ENCODE measurements at places on chromosomes 1 and 21. TPM values are rescaled to one million over a fixed set of nuclear protein-coding genes. Genes with fewer than 3 reads are reported as not detected.

HES2 gene
- total RNA-seq: 11.1 TPM

LMX1A gene
- not detected for total RNA-seq

CAMTA1 gene
- 82.2 TPM for total RNA-seq

AGMAT gene
- 3.1 TPM for total RNA-seq

TNFRSF9 gene
- total RNA-seq: 0.23 TPM

LCE2B gene
- not detected for total RNA-seq

CCDC30 gene
- total RNA-seq: 1.3 TPM

RAB7B gene
- total RNA-seq: 0.05 TPM

SPOCD1 gene
- 0.54 TPM for total RNA-seq

GPR3 gene
- total RNA-seq: 0.95 TPM

PTPRC gene
- 1.4 TPM for total RNA-seq

GRCh38 chr1:91826649-91827048, 59.3 kb downstream of the TGFBR3 start:
- no peak overlapping the region for H3K27ac ChIP-seq
- DNase-seq: no peak
- no peak overlapping the region for H3K4me3 ChIP-seq
- H3K4me1 ChIP-seq: peaks cover 28% of the 10 kb centered on the region

DNA sequence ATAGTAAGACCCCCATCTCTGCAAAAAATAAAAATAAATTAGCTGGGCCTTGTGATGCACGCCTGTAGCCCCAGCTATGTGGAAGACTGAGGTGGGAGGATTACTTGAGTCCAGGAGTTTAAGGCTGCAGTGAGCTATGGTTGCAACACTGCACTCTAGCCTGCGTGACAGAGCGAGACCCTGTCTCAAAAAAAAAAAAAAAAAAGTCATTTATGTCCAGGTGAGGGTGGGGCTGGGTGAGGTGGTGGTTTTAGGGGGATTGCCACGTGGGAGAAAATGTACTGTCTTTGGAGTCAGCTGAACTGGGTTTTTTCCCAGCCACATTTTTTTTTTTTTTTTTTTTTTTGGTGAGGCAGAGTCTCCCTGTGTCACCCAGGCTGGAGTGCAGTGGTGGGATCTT, 6.7 kb downstream of the PIK3CD start:
- H3K27me3 ChIP-seq: no peaks in the 10 kb centered on the region
- no peak overlapping the region for H3K4me3 ChIP-seq
- no peak overlapping the region for H3K27ac ChIP-seq
- H3K36me3 ChIP-seq: no peaks in the 10 kb centered on the region
- no peaks in the 10 kb centered on the region for H3K4me1 ChIP-seq

DNA sequence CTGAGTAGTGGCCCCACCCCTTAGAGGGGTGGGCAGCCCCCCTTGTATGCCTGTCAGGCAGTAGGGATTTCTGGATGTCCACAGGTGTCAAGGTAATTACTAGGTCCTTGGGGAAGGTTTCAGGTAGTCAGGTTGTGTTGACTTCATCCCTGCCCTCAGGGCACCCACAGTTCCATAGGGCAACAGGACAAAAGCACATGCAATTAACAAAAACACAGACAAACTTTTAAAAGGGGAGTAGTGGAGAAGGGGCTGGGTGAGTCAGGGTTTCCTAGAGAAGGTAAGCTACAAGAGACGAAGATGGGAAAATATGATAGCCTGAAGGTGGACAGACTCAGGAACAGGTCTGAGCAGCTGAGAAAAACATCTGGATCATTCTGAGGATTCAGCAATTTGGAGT, 14.1 kb downstream of the KRTCAP2 start:
- H3K4me1 ChIP-seq: no peaks in the 10 kb centered on the region
- H3K4me3 ChIP-seq: no peak overlapping the region
- H3K36me3 ChIP-seq: no peaks in the 10 kb centered on the region
- no peak overlapping the region for H3K27ac ChIP-seq
- no peaks in the 10 kb centered on the region for H3K27me3 ChIP-seq

GRCh38 chr1:235291599-235292091, 36.3 kb downstream of the ARID4B start:
- no peak overlapping the region for H3K27ac ChIP-seq
- no peaks in the 10 kb centered on the region for H3K27me3 ChIP-seq
- no peaks in the 10 kb centered on the region for H3K36me3 ChIP-seq
- H3K4me3 ChIP-seq: no peak overlapping the region

GRCh38 chr1:156464335-156464734, 36.2 kb downstream of the MEF2D start:
- H3K36me3 ChIP-seq: no peaks in the 10 kb centered on the region
- no peaks in the 10 kb centered on the region for H3K27me3 ChIP-seq
- H3K27ac ChIP-seq: no peak overlapping the region
- H3K4me1 ChIP-seq: no peaks in the 10 kb centered on the region

DNA sequence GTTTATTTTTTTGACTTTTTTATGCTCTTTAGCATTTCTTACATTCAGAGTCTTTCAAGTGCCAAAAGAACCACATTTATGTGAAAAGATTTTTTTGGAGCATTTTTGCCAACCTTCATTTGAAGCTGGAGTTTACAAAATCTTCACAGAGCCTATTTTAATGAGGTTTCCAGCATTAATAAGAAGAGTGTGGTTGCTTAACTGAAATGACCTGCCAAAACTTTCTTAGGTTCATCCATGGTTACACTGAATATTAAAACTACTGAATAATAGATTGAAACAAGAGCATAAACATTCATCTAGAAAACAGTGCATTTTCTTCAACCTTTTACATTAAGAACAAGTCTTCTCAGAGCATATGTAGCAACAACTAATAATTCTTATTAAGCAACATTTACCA, 672.3 kb upstream of the CXADR start:
- DNase-seq: no peak
- H3K27me3 ChIP-seq: no peaks in the 10 kb centered on the region
- H3K27ac ChIP-seq: no peak overlapping the region
- H3K36me3 ChIP-seq: no peaks in the 10 kb centered on the region
- no peak overlapping the region for H3K4me3 ChIP-seq

- H3K36me3 ChIP-seq: no peaks in the 10 kb centered on the region
- no peak overlapping the region for H3K27ac ChIP-seq
- no peaks in the 10 kb centered on the region for H3K4me1 ChIP-seq
- no peak overlapping the region for H3K4me3 ChIP-seq
- no peaks in the 10 kb centered on the region for H3K27me3 ChIP-seq
These were observed 434.6 kb upstream of the PRMT6 start for GRCh38 chr1:106621853-106622252.

- DNase-seq: no peak
- H3K27ac ChIP-seq: no peak overlapping the region
- no peaks in the 10 kb centered on the region for H3K36me3 ChIP-seq
- H3K4me1 ChIP-seq: no peaks in the 10 kb centered on the region
- no peak overlapping the region for H3K4me3 ChIP-seq
These were observed 62.5 kb upstream of the BARHL2 start for GRCh38 chr1:90779573-90779972.

DNA sequence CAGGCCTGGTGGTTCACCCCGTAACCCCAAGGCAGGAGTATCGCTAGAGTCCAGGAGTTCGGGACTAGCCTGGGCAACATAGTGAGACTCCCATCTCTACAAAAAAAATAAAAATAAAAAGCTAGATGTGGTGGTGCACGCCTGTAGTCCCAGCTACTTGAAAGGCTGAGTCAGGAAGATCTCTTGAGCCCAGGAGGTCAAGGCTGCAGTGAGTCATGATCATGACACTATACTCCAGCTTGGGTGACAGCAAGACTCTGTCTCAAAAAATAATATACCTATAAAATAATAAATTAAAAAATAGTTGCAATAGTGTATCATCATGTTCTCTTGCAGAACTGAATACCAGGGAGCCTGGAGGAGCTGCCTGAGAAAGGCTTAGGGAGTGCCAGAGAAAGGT, 19.9 kb upstream of the TMEM39B start:
- DNase-seq: no peak
- H3K27me3 ChIP-seq: no peaks in the 10 kb centered on the region
- no peaks in the 10 kb centered on the region for H3K4me1 ChIP-seq
- H3K36me3 ChIP-seq: peaks cover 33% of the 10 kb centered on the region
- H3K27ac ChIP-seq: no peak overlapping the region

DNA sequence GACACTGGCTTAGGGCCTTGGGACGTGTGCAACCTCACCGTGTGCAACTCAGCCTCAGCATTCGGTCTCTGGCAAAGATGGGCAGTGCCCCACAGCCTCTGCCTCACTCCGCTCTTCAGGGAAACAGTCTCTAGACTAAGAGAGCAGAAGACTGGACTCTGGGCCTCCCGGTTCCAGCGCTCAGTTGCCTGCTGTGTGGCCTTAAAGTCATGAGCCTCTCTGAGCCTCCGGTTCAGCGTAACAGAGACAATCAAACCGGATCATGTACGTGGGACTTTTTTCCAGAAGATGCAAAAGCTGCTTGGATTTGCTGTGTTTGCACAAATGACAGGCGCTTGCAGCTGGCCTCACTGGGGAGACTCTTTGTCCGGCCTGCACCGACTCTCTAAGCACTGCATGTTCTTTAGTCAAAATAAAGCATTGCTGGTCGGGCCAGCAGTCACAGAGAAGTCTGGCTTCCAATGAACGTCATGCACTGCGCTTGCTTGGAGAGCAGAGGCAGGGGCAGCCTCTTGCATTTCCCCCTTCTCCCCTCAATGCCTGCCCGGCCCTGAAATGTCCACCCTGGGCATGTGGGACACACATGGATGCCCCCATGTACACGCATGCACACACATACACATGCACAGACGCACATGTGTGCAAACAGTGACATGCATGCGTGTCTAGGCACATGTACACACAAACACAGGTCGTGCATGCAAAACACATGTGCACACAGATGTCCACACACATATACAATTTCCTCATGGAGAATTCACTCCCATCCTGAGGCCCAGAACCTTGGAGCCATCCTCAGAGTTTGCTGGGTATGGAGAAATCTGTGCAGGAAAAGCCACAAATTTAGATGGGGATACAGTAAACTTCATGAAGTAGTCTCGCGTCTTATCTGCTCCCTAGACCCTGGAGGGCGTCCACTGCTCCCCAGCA, 152.4 kb downstream of the PRDM16 start:
- H3K4me3 ChIP-seq: no peak overlapping the region
- H3K36me3 ChIP-seq: no peaks in the 10 kb centered on the region
- no peak overlapping the region for H3K27ac ChIP-seq

GRCh38 chr1:205220421-205220820, 7.3 kb upstream of the TMCC2 start:
- no peaks in the 10 kb centered on the region for H3K4me1 ChIP-seq
- H3K4me3 ChIP-seq: no peak overlapping the region
- no peak for DNase-seq
- no peaks in the 10 kb centered on the region for H3K36me3 ChIP-seq
- no peak overlapping the region for H3K27ac ChIP-seq
- H3K27me3 ChIP-seq: no peaks in the 10 kb centered on the region

- H3K36me3 ChIP-seq: no peaks in the 10 kb centered on the region
- no peak for DNase-seq
- H3K27me3 ChIP-seq: no peaks in the 10 kb centered on the region
- H3K27ac ChIP-seq: no peak overlapping the region
- no peak overlapping the region for H3K4me3 ChIP-seq
- peaks cover 19% of the 10 kb centered on the region for H3K4me1 ChIP-seq
These were observed 2.6 kb upstream of the LUZP1 start for GRCh38 chr1:23171181-23171755.

- H3K36me3 ChIP-seq: no peaks in the 10 kb centered on the region
- H3K4me1 ChIP-seq: no peaks in the 10 kb centered on the region
- DNase-seq: no peak
- no peak overlapping the region for H3K27ac ChIP-seq
- H3K27me3 ChIP-seq: no peaks in the 10 kb centered on the region
- H3K4me3 ChIP-seq: no peak overlapping the region
These were observed 113.8 kb downstream of the RHOU start for GRCh38 chr1:228849011-228849541.

- no peak for DNase-seq
- no peak overlapping the region for H3K27ac ChIP-seq
- H3K36me3 ChIP-seq: no peaks in the 10 kb centered on the region
These were observed 5.8 kb downstream of the VASH2 start for GRCh38 chr1:212955961-212956620.

- 0 out of 2 replicates have a peak, but pooled peaks cover 6% of the 10 kb centered on the region for H3K4me1 ChIP-seq
- no peak overlapping the region for H3K27ac ChIP-seq
- H3K36me3 ChIP-seq: no peaks in the 10 kb centered on the region
- H3K27me3 ChIP-seq: no peaks in the 10 kb centered on the region
These were observed 3.8 kb upstream of the RAB7B start for GRCh38 chr1:206006946-206007345.

DNA sequence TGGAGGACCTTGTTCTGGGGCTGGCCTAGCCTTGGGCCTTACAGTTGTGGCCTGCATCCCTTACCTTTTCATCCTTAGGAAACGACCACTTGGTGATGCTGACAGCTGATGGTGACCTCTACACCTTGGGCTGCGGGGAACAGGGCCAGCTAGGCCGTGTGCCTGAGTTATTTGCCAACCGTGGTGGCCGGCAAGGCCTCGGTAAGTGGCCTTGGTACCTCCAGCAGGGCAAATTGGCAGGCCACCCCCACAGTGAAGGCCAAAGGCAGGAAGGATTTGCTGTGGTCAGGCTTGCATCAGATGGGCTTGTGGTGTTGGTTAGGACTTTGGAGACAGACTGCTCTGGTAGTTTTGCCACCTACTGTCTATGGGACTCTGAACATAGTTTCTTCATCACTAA, 17.7 kb upstream of the TRNAU1AP start:
- no peaks in the 10 kb centered on the region for H3K4me1 ChIP-seq
- no peak for DNase-seq
- no peak overlapping the region for H3K27ac ChIP-seq
- H3K36me3 ChIP-seq: no peaks in the 10 kb centered on the region
- H3K4me3 ChIP-seq: no peak overlapping the region

DNA sequence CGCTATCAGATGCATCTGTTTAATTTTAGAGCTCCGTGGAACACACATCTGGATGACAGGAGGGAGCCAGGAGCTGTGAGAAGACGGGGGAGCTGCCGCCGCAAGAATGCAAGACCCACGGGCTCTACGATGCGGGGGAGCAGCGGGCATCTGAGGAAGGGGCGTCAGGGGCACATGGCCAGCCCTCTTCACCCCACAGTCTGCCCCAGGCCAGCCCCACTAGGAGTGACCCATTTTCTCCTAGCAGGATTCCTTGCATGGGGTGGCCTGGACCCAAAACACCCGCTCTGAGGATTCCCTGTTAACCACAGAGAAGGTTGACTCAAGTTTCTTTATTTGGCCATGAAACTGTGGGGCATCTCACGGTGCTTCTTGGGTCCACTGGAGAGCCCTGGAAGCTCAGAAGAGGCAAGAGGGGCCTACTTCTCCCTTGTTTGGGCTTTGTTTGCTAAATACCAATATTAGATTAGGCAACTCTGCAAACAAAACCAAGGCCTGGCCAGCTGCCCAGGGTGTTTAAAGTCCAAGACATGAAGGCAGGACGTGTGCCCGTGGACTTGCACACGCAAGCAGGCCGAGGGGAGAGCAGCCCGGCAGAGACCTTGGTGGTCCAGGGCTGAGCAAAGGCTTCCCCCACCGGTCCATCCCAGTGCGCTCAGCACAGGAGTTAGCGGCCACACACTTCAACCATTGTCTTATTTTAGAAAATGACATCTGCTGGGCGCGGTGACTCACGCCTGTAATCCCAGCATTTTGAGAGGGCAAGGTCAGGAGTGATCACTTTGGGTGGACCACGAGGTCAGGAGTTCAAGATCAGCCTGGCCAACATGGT, 89.8 kb downstream of the DHRS3 start:
- peak overlapping the region; percentile 76 for H3K27ac ChIP-seq
- H3K27me3 ChIP-seq: no peaks in the 10 kb centered on the region
- no peak overlapping the region for H3K4me3 ChIP-seq
